ENCODE measurements at places on chromosomes 4 and X.

GRCh38 chrX:78064152-78064551 is 39.9 kb upstream of the PGK1 start:
- no peak for DNase-seq

DNA sequence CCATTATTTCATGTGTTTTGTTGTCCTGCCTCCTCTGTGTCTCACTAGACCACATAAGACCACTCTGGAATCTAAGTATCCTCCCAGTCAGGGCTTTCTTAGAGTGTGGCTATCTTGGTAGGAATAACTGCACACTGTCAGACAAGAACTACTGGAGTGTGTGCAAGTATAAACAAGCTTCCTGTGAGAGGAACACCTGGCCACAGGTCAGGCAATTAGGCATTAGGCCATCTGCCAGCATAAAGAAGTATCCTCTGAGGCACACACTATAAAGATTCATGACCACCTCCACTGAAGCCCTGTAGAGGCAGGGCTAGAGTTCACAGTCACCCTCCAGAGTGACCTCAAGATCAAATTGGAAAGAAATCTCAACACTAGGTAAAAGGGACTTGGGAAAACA is 507.0 kb upstream of the PABPC4L start:
- no peak for DNase-seq

DNA sequence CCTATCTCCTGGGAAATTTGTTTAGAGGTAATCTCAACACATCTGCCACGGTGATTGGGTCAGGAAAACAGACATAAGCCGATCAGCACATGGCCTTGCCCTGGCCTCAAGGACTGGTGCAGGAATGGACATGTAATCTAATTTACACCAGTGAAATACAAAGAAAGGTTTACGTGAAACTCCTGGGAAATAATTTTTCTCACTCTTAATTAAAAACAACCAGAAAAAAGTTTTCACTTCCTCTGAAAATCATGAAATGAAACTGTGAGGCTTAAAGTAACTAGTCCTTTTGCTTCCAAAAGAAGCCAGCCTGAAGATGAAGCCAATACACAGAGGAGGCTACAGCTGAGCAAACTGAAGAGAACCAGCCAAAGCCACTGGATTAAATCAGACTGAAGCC is 154.1 kb upstream of the FAM241A start:
- no peak for DNase-seq

GRCh38 chr4:37993806-37994205 is 33.6 kb downstream of the PTTG2 start:
- no peak for DNase-seq

DNA sequence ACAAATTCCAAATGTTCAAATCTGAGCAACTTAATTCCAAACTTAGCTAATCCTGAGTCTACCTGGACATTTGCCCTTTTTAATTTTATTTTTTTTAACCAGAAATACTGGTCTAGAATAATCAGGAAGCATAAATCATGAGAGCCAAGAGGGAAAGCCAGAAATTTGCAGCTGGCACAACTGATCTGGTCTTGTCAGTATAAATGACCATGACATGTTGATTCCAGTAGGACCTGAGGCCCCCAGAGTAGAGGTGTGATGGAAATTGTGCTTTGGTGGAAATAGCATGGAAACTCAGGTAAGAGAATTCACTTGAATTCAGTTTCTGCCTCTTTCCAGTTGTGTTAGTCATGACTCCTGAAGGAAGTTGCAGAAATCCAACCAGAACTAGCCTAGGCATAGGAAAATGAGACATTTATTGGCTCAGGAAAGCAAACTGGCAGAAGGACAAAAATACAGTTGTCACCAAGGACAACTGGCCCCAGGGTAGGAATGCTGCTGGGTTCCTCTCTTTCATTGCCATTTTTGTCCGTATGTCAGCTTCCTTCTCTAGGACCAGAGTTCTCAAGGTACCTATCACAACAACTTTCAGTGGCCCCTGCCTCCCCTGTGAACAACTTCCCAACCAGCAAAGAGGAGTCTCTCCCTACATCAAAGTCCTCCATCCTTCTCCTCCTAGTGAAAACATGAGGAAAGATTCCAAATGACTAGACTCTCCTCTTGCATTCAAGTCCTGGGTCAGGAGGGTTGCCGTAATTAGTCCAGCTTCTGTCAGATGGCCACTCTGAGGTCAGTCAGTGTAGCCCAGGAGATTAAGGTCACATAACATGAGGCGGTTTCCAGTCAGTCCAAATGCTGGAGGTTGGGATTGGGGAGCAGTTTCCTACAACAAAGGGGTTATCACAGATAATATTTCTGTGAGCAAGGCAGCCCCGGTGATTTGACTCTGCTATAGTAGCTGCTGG is 29.3 kb upstream of the MYOZ2 start:
- no peak for DNase-seq

GRCh38 chr4:33090910-33091309 is 2370.7 kb downstream of the PCDH7 start:
- DNase-seq: no peak

DNA sequence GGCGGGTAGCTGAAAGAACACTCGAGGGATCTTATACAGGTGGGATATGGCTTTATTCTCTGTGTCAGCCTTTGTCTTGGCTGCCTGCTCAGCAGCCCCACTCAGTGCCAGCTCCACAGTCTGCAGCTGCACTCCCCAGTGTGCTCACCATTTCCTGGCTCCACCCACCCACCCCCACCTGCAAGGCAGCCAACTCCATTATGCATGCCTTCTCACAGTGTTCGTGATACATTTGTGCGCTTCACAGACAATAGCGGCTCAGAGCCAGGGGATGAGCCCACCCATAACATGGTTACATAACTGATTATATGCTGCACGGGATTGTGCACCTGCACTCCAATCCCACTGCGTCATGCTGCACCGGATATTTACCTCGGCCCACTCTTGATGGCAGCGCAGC is 8.8 kb upstream of the TMEM128 start:
- no peak for DNase-seq

GRCh38 chrX:56986138-56986537 is 9.2 kb downstream of the SPIN3 start:
- no peak for DNase-seq

GRCh38 chr4:176755613-176756012 is 37.1 kb downstream of the VEGFC start:
- peak; percentile 37 for DNase-seq

GRCh38 chr4:114642173-114642780 is 43.7 kb downstream of the UGT8 start:
- no peak for DNase-seq

GRCh38 chr4:183806341-183806740 is 98.8 kb upstream of the STOX2 start:
- no peak for DNase-seq

GRCh38 chr4:128854433-128854832 is 44.9 kb downstream of the JADE1 start:
- peak; percentile 56 for DNase-seq

- DNase-seq: no peak
Measured at GRCh38 chrX:56800801-56801200, 71.8 kb downstream of the NBDY start.

DNA sequence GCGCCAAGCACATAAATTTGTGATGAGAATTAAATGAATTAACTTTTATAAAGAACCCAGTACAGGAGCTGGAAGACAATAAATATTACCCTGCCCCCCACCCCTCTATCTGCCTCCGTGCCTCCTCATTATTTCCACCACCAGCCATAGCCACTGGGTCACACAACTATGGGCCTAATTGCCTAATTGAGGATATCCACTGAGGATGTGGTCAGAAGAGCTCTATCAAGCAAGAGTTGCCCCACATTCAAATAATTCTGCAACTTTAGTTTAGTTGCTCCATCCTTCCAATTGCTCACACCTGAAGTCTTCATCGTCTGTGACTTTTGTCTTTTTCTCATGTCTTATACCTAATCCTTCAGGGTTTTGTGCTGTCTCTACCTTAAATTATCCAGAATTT is 9.5 kb upstream of the CXCL8 start:
- no peak for DNase-seq

DNA sequence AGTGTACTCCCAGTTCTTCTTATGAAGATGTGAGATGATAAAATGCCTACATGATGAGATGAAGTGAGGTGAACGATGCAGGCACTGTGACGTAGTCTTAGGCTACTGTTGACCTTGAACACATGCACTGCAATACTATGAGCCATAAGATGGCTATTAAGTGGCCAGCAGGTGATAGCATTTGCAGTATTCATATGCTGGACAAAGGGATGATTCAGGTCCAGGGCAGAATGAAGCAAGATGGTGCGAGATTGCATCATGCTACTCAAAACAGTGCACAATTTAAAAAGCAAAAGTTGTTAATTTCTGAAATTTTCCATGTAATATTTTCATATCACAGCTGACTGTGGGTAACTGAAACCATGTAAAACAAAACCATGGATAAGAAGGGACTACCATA is 781.4 kb downstream of the PCDH18 start:
- DNase-seq: peak; percentile 60

DNA sequence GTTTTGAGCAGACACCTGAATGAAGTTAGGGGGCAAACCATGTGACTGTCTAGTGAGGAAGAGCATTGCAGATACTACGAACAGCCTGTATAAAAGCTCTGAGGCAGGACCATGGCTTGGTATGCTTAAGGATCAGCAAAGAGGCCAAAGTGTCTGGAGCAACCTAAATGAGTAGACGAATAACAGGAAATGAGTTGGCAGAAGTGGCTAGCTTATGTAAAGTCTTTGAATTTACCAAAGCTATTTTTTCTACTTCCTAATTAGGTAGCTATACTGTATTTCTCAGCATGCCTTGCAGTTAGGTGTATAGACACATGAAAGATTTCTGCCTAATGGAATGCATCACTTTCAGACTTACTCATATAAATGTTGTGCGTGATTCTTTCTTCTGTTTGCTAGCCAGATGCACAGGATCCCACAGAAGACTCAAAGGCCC is 9.3 kb upstream of the GPRIN3 start:
- peak; percentile 16 for DNase-seq

GRCh38 chr4:78308517-78308916 is 243.1 kb upstream of the ANXA3 start:
- no peak for DNase-seq

DNA sequence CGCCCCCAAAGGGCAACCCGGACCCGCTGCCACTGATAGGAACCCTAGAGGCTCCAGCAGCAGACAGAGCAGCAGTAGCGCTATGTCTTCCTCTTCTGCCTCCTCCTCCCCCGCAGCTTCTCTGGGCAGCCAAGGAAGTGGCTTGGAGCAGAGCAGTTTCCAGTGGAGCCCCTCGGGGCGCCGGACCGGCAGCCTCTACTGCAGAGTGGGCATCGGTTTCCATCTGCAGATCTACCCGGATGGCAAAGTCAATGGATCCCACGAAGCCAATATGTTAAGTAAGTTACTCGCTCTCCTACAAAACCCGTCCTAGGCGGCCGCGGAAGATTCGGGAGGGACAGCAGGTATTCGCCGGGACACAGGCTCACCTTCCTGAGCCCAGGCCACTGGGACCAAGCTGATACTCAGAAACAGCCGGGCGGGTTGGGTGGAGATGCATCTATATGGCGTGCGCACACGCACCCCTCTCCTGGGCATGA is 477 bp downstream of the FGF5 start:
- peak; percentile 59 for DNase-seq

GRCh38 chrX:106566362-106566761 is 45.4 kb upstream of the RADX start:
- no peak for DNase-seq

GRCh38 chrX:140804292-140804691 is 94.7 kb downstream of the LINC00632 start:
- no peak for DNase-seq

DNA sequence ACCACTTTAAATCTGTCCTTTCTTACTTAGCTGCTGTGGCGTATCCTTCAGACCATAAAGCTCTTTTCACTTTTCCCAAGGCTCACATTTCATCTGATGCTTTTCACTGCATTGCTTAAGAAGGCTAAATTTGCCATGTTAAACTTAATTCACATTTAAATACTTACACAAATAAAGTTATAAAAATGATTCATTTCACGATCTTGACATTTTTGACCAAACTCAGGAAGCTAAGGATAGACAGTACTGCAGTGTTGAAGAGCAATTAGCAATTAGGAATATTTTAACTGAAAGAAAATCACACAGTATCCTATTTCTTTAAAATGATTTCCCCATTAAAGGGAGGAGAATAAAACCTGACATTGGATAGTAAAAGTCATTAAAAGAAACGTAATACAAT is 1038.6 kb downstream of the STPG2 start:
- no peak for DNase-seq

DNA sequence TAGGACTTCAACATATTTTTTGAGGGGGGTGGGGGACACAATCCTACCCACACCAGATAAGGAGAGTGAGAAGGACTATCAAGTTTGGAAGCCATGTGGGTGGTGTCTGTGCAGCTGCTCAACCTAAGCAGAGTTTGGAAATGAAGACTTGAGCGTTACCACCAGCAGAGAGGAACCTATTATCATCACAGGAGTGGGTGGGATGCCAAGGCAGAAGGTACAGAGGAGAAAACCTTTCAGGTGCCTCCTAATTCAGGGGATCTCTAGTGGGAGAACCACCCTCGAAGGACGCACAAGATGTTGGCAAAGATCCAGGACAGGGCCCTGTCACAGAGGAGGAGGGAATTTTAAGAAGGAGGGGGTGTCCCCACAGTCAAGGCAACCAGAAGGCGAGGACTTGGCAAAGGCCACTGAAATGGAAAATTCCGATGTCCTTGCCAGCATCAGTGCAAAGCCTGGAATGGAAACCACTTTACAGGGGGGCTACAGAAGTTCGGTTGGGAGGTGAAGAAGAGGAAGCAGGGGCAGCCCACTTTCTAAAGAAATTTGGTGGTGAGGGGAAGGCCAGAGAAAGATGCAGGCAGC is 8.4 kb upstream of the GPM6B start:
- no peak for DNase-seq

- DNase-seq: no peak
Measured at GRCh38 chrX:117839544-117839943, 277.1 kb downstream of the KLHL13 start.

DNA sequence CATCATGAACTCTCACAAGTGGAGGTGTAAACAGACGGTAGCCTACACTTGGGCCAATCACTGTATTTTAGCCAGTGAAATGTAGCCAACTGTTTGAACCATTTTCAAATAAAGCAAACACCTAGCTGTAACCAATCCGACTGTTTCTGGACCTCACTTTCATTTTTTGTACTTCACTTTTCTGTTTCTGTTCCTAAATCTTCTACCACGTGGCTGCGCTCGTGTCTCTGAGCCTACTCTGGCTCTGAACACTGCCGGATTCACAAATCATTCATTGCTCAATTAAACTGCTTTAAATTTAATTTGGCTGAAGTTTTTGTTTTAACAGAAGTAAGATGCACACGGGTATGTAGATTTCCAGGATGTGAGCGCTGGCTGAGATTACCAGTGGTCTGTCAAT is 319.1 kb downstream of the RAPGEF2 start:
- no peak for DNase-seq

GRCh38 chr4:40572692-40573310 is 56.9 kb downstream of the RBM47 start:
- no peak for DNase-seq

- DNase-seq: no peak
Measured at GRCh38 chr4:87241336-87241735, 20.9 kb upstream of the KLHL8 start.

GRCh38 chrX:150513544-150513943 is 54.9 kb upstream of the MTM1 start:
- DNase-seq: no peak

GRCh38 chr4:157045507-157046127 is 30.3 kb upstream of the GLRB start:
- peak; percentile 80 for DNase-seq
